ENCODE measurements at places on chromosomes 16 and 17.
A peak's percentile ranks its signal among the peaks of the same experiment; 100 is the strongest.

- peak; percentile 89 for DNase-seq
These were observed 67.4 kb downstream of the SIAH1 start for GRCh38 chr16:48317614-48318315.

DNA sequence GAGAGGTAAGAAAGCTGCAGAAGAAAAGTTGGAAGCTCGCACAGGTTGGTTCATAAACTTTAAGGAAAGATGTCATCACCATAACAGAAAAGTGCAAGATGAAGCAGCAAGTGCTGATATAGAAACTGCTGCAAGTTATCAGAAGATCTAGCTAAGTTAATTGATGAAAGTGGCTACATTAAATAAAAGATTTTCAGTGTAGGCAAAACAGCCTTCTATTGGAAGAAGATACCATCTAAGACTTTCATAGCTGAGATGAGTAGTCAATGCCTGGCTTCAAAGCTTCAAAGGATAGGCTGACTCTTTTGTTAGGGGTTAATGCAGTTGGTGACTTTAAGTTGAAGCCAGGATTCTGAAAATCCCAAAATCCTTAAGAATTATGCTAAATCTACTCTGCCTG, 24.0 kb downstream of the CYLD start:
- no peak for DNase-seq

- DNase-seq = no peak
These were observed 3.3 kb upstream of the TRARG1 start for GRCh38 chr17:1275962-1276736.

DNA sequence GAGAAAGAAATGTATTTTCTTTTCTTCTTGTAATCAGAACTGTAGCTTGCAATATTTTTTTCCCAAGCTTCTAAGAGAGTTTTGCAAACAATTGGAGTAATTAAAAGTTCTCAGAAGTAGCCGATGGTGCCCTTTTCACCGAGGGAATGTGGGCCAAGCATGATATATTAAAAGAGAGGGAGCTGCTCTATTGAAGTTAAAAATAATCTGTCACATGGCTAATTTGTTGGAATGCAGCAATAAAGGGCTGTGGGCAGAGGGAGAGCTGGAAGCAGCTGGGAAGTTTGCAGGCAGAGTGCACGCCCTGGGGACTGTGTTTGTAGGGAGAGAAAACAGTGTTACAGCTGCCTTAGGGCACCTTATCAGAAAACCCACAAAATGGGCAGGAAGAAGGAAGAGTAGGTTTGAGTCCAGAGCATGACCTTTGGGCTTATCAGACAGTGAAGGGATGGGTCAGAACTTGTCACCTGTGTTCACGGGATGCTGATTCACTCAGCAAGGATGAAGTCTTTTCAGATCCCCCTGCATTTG, 18.5 kb upstream of the TERF2 start:
- DNase-seq = peak; percentile 95

- DNase-seq = no peak
These were observed 11.4 kb downstream of the UNC13D start for GRCh38 chr17:75832652-75833400.
